ENCODE measurements at places on chromosomes 2 and 18.

DNA sequence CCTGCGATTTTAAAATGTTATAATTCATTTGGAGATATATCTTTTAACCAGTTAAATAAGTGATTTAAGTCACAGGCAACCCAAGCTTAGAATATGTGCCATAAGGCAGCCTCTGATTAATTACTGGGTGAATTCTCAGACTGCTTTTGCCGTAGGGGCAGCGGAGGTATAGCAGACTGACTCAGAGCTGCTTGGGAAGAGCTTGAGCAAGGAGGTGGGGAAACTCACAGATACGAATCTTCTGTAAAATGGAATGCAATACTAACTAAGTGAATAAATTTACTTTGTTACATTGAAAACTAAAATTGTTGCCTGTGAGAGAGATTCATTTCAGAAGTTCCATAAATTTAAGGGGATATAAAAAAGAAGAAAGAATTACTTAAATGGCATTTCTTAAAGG is 115.4 kb downstream of the KYNU start:
- DNase-seq = no peak

DNA sequence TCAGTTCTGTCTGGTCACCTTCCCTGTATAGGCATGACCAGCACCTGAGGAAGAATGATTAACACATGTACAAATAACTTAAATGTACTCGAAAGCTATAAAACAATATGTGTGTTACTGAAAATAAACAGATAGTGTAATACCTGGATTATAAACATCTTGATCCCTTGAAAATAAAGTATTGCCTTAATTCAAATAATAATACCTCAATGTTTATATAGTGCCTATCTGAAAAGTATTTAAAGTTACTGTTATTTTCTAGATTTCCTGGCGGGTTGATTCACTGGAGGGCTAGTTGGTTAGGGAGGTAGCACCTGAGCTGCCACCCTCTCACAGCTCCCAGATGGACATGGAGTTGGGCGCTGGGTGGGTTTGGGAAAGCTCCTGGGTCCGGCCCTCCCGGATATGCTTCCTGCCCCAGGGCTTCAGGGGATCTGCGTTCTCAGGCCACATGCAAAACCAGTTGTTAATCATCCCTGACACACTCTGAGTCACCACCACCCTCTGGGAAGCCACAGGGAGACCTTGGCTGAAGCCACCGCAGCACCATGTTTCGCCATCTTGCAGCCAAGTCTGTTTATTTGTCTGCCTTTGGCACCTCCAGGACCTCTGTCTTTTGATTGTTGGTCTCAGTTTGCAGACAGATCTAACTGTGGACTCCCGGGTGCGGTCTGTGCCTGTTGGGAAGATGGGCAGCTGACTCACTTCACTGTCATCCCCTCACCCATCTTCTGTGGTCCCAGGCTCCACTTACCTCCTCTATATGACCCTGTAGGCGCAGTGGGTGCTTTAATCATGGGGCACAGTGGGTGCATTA is 35.3 kb downstream of the RAB31 start:
- peak; percentile 95 for DNase-seq

- peak; percentile 40 for DNase-seq
Measured at GRCh38 chr18:23259701-23260681, 124.7 kb downstream of the CABLES1 start.

DNA sequence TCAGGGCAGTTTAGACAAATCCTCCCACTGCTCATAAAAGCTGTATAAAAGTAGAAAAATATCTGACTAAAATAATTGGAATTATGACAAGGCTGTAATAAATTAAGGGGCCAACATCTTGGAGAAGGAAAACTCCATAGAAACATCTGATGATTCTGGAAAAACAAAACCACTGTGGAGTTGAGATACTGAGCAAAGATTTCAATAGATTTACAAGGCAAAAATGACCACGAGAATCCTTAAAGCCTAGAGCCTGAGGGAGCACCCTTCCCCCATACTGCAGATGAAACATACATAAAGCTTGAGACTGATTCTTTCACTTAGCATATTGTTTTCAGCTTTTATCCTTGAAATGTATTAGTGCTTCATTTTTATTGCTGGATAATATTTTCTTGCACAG is 286.4 kb upstream of the MMADHC start:
- DNase-seq = no peak

GRCh38 chr2:105609746-105610402 is 134.8 kb upstream of the NCK2 start:
- DNase-seq = no peak

DNA sequence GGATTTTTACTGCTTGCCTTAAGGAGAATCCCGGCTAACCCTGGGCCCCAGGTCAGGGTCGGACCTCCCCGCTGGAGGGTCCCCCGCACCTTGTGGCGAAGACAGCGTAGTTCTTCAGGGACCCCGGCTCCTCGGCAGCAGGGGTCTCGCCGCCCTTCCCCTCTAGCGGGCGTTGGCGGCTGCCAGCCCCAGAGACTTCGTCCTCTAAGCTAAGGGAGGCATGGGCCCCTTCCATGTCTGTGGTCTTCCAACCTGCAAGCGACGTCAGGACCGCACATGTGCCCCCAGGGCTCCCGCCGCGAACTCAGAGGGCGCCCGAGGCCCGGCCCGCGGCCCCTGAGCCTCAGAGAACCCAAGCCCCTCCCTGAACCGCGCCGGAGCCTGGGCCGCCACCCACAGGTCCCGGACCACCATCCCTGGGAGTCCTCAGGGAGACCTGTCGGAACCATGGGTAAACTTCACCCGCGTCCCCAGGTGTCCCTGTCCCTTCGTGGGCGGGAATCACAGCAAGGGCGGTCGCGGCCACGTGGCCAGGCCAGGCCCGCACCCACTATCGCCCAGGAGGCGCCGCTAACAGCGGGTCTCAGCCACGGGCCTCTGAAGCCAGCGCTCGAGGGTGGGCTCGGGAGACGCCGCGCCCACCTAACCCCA is 562 bp downstream of the ANKMY1 start:
- DNase-seq = no peak

- DNase-seq = no peak
Measured at GRCh38 chr2:127001751-127002150, 103.1 kb downstream of the TEX51 start.

DNA sequence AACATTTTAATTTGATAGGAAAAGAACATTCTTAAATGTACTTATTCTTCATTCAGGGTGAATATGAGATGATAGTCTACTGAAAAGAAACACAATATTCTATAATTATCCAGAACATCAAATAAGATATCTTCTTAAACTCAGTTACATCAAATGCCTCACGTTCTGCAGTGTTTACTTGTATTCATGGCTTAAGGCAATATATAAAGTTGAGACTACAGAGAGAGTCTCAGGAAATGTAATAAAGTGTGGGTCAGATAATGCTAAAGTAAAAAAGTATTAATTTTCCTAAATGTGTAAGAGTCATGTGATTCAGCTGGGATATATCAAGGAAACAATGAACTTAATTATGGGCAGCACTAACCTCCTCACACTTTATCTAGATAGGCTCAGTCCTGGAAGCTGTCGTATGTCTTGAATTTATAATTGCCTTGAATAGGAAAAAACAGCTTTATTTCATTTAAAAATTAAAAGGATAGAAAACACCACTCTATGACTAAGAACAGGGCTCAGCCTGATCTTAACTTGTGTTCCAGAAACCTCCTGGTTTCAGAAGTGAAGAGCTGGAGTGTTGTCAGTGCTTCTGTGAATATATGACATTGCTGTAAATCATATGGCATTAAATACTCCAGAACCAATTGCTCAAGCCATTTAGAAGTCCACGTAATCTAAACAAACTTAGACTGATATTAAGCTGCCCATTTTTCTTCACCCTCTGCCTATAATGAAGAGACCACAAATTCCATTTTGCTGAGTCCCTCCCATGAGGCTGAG is 240.2 kb downstream of the FSIP2 start:
- DNase-seq = no peak

DNA sequence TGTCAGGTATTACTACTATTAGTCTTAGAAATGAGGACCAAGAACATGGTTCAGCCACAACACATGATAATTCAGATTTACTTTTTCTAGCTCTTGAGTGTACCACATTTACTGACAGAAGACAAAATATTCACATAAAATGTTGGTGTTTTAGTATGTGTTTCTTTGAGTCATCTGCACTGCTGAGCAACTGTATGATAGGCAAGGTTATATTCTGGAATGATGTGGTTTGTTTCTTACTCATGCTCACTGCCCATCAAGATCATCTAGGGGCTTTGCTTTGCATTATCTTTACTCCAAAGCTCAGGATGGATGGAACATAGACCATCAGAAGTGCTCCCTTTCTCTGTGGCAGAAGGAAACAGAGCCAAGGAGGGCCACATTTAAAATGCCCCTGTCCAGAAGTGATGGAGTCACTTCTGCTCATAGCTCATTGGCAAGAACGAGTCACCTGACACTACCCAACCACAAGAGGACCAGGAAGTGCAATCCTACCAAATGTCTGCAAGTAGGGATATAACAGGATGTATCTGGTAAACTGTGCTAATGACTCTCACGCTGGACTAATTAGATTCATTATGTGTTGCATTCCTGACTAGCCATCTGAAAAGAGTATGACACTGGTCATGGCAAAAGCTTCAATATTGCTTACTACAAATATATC is 81.5 kb downstream of the DIS3L2 start:
- DNase-seq = no peak

DNA sequence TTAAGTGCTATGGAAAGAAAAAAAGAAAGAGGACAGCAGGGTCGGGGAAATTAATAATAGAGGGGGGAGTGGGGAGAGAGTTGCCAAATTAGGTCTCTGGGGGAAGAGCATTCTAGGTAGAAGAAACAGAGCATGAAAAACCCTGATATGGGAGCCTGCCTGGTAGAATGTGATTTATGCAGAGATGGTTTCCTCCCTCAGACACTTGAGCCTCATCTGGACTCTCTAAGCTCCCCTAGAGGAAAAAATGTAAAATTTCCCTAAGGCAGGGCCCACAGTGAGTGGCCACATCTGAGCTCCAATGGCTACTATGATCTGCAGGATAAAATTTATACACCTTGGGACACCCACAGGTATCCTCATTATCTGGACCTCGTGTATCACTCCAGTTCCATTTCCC is 20.6 kb upstream of the EPAS1 start:
- DNase-seq = no peak

DNA sequence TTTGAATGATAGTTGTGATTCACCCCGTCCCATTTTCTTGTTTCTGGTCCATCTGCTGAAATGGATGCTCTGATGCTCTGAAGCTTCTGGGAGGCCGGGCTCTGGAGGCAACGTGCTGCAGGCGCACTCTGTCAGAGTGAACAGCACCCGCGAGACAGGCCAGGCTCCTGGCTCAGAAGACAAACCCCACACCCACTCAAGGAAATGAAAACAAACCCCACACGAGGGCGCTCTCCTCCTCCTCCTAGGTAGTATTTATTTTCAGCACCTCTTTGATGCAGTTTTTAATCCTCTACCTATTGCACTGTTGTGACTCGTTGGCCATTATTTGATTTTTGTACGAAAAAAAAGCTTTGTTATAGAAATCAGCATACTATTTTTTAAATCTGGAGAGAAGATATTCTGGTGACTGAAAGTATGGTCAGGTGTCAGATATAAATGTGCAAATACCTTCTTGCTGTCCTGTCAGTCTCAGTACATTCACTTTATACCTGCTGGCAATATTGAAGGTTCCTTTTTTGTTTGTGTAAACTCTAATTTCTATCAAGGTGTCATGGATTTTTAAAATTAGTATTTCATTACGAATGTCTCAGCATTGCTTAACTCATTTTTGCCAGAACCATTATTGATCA is 10.3 kb upstream of the CHST10 start:
- peak; percentile 69 for DNase-seq

DNA sequence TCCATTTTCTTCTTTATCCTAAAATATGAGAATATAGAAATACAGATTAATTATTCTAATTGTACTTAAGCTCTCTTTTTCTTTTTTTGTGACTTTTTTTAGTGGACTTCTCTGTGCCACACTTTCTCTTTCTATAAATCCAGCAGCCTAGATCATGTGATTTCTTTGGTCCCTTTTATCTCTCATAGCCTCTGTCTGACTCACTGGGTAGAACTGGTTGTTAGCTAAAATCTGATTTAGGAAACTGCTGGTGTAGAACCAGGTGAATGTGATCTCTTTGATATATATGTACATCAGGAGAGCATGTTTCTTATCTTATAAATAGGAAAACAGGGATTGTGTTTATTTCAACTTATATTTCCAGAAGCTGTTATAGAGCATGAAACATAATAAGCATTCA is 54.9 kb downstream of the VRK2 start:
- peak; percentile 12 for DNase-seq

- DNase-seq = no peak
Measured at GRCh38 chr2:67717692-67718091, 320.6 kb downstream of the ETAA1 start.

DNA sequence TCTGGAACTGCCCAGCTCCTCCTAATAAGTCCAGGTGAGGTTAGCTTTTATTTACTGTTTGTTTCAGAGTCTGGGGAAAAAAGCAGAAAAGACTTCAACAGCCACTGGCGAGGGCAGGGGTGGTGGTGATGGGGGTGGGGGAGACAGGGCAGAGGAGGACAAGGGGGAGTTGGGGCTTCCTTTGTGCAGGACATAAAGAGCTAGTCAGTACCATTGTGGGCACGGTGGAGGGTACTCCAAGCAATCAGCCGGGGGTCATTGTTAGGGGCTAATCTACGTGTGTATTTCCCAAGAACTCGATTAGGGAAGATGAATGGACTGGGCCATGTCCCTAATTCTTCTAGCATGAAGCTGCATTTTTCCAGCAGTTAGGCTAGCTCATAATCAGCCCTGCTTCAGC is 2.8 kb upstream of the RAX start:
- no peak for DNase-seq

DNA sequence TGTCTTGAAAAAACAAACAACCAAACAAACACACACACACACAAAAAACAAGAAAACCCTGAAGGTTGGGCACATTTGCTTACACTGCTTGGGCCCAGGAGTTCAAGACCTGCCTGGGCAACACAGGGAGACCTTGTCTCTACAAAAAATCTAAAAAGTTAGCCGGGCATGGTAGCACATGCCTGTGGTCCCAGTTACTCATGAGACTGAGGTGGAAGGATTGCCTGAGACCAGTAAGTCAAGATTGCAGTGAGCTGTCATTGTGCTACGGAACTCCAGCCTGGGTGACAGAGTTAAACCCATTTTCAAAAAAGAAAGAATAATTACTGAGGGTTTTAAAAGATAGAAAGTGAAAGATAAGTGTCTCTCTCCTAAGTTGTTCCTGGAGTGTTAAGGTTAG is 103.4 kb downstream of the MBD5 start:
- no peak for DNase-seq

DNA sequence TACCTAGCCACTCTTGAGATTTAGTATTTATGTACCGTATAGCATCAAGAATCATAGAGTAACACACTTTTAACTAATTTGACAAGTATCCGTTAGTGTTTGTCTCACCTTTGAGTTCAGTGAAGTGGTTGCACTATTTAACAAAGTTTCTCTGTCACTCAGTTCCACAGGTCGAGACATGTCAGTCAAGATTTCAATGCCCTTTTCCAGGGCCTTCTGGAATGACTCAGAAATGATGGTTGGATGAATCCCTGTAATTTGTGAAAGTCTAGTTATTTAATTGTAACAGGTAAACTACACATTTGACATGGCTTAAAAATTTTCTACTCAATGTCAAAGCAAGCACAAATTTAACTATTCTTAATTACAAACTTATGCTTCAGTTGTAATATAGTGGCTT is 9.7 kb downstream of the CCT4 start:
- no peak for DNase-seq
